ENCODE measurements at places on chromosomes 13 and 19. TPM values are rescaled to one million over a fixed set of nuclear protein-coding genes. Genes with fewer than 3 reads are reported as not detected.

REX1BD gene
- 22.5 TPM for polyA plus RNA-seq

- DNase-seq = no peak
Measured at GRCh38 chr19:53102206-53102755, 941 bp downstream of the ZNF160 start.

- DNase-seq = no peak
Measured at GRCh38 chr19:19525611-19526380, 2.9 kb upstream of the YJEFN3 start.

GRCh38 chr19:343941-344624 is 513 bp downstream of the MIER2 start:
- DNase-seq = no peak

- DNase-seq = no peak
Measured at GRCh38 chr13:112748947-112749735, 59.3 kb downstream of the ATP11A start.

DNA sequence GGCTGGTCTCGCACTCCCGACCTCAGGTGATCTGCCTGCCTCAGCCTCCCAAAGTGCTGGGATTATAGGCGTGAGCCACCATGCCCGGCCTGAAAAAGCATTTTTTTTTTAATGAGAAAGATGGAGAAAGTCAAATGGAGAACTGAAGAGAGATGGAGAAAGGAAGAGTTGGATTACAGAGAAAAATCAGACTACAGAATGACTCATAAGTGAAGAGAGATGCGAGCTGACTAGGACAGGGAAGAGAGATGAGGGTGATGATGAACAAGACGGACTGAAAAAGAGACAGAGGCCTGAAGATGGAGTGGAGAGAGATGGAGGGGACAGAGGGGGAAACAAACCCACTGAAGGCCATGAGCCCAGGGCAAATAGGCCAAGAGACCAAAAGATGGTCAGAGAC is 1.5 kb downstream of the DHX34 start:
- no peak for DNase-seq

DNA sequence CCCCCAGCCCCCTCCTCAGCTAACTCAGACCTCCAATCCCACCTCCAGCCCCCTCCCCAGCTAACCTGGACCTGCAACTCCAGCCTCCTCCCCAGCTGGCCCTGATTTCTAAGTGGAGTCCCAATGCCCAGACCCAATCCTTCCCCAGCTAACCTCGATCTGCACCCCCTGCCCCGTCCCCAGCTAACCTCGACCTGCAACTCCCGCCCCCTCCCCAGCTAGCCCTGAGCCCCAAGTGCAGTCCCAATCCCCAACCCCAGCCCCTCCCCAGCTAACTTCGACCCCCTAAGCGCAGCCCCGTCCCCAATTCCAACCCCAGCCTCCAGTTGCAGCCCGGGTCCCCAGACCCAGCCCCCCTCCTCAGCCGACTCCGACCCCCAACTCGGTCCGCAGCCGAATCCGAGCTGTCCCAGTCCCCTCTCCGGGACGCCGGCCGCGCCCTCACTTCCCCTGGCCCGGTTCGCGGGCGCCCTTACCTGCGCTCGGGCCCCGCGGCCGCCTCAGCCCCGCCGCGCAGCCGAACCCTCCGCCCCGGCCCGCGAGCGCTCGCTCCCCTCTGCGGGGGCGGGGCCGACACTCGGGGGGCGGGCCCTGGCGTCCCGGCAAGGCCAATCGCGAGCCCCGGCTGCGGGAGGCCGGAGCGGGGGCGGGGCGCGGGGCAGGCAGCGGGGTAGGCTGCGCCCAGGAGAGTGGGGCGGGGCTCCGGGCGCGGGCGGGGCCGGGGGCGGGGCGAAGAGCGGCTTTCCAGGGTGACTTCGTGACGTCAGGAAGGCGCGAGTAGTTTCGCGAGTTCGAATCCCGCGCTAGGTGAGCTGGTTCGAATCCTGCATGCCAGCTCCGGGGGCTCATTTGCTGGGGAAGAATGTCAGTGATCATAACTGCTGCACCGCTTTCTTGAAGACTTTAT is at the start of gene GNG7:
GNG7 (minus strand) TSS at position 525 of the 907 bp plus-strand sequence. CDS start 182,006 bp downstream, outside the sequence.
- peak; percentile 82 for DNase-seq

GRCh38 chr19:18279266-18279515 is 2.2 kb downstream of the JUND start:
- DNase-seq = no peak

- DNase-seq = no peak
Measured at GRCh38 chr19:40193587-40193849, 2.3 kb downstream of the MAP3K10 start.

GRCh38 chr13:110233181-110233950 is 73.6 kb downstream of the COL4A1 start:
- DNase-seq = no peak

DNA sequence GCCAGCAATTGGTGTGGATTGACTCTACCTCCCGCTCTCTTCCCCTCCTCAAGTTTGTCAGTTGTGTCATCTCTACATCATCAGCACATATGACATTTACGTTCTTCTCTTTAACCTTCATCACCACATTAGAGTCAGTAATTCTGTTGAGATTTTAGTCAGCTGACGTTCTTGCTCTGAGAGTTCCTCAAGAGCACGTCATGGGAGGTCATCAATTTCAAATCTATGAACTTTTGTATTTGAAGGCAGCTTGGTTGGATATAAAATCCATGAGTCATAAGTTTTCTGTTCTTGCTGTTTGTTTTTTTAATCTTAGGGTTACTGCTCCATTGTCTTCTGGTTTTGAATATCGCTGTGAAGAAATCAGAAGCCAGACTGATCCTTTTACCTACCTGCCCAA is 21.8 kb upstream of the ARGLU1 start:
- DNase-seq = no peak

All from left renal cortex interstitium (tissue), 4 donors.